ENCODE measurements at places on chromosomes 12 and 14. TPM values are rescaled to one million over a fixed set of nuclear protein-coding genes. Genes with fewer than 3 reads are reported as not detected.
A peak's percentile ranks its signal among the peaks of the same experiment; 100 is the strongest.

- DNase-seq = no peak
- no peak overlapping the region for H3K27ac ChIP-seq
- no peak overlapping the region for H3K4me3 ChIP-seq
- H3K36me3 ChIP-seq = no peaks in the 10 kb centered on the region
- no peaks in the 10 kb centered on the region for H3K27me3 ChIP-seq
Observed at GRCh38 chr12:102659200-102659911, 179.0 kb upstream of the IGF1 start.

DNA sequence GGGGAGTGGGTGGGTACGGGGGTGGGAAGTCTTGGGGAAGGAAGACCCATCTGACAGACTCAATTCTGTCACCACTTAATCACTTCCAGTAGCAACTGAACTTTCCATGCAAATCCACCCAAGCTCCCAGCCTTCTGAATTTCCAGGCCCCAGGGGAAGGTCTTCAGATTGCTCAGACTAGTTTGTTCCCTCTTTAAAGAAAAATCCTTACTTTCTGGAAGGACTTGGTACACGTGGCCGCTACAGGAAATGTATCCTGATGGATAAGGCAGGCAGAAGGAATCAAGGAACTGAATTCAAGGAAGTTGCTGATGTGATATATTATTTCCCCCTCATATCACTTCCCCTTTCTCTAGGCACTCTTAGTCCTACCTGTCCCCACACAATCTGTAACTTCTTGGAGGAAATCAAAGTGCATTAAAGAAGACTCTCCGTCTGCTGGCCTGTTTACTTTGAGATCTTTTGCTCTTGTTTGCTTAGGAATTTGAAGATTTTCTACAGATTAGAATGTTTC, 6.4 kb downstream of the NFKBIA start:
- H3K27ac ChIP-seq = peak overlapping the region; percentile 87
- no peak overlapping the region for H3K4me3 ChIP-seq
- peaks cover 4% of the 10 kb centered on the region for H3K36me3 ChIP-seq

- no peaks in the 10 kb centered on the region for H3K36me3 ChIP-seq
- H3K27me3 ChIP-seq = no peaks in the 10 kb centered on the region
- no peaks in the 10 kb centered on the region for H3K4me1 ChIP-seq
- no peak overlapping the region for H3K27ac ChIP-seq
Observed at GRCh38 chr14:38567703-38568102, 311.8 kb upstream of the CLEC14A start.

DNA sequence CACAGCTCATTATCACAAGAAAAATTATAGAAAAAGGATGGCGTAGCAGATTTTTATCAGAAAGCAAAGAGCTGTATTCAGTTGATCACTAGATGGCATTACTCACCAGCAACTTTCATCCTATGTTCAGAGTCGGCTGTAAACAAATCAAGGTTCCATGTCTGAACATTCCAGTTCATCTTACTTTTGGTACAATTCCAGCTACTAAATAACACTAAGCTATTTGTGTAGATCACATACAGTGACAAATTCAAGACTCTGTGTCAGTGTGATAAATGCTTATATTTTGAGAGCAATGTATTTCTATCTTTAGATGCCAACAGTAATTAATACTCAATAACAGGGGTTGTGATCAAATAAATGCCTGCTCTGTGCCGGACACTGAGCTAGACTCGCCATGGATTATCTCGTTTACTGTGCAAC, 30.1 kb downstream of the NRDE2 start:
- H3K36me3 ChIP-seq = no peaks in the 10 kb centered on the region
- H3K4me1 ChIP-seq = peaks cover 30% of the 10 kb centered on the region
- peak; percentile 62 for DNase-seq
- H3K27me3 ChIP-seq = no peaks in the 10 kb centered on the region

Gene INHBC
- total RNA-seq = 1.8 TPM

GRCh38 chr14:67820428-67820971, 921 bp downstream of the RAD51B start:
- peaks cover 7% of the 10 kb centered on the region for H3K4me1 ChIP-seq
- peak overlapping the region; percentile 87 for H3K27ac ChIP-seq
- H3K4me3 ChIP-seq = peak overlapping the region; percentile 69
- peak; percentile 64 for DNase-seq
- H3K27me3 ChIP-seq = no peaks in the 10 kb centered on the region
- H3K36me3 ChIP-seq = no peaks in the 10 kb centered on the region

- no peaks in the 10 kb centered on the region for H3K27me3 ChIP-seq
- peaks cover 24% of the 10 kb centered on the region for H3K4me1 ChIP-seq
- DNase-seq = no peak
- H3K4me3 ChIP-seq = no peak overlapping the region
Observed at GRCh38 chr12:15693228-15693911, 95.8 kb downstream of the EPS8 start.

Gene OR2AP1
- not detected for total RNA-seq
